ENCODE measurements at places on chromosomes 5 and 9. TPM values are rescaled to one million over a fixed set of nuclear protein-coding genes. Genes with fewer than 3 reads are reported as not detected.

The MARVELD2 gene
- total RNA-seq = 2.0 TPM

DNA sequence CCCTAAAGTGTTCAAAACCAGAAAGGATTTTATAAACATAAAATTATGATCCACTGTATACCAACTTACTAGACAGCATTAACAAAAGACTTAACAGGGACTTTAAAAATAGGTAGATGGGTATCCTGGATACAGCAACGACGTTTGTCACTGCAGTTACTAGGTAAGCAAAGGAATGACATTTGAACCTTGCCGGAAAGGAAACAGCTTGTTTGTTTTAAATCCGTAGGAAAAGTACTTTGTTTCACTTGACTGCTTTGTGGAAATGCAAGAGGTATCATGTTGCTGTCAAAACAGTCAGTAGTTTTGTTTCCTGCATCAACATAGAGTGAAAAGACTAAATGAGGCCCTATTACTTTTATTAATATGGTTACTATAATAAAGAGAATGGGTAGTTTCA, 122.9 kb downstream of the CDC42SE2 start:
- DNase-seq = peak; percentile 94

DNA sequence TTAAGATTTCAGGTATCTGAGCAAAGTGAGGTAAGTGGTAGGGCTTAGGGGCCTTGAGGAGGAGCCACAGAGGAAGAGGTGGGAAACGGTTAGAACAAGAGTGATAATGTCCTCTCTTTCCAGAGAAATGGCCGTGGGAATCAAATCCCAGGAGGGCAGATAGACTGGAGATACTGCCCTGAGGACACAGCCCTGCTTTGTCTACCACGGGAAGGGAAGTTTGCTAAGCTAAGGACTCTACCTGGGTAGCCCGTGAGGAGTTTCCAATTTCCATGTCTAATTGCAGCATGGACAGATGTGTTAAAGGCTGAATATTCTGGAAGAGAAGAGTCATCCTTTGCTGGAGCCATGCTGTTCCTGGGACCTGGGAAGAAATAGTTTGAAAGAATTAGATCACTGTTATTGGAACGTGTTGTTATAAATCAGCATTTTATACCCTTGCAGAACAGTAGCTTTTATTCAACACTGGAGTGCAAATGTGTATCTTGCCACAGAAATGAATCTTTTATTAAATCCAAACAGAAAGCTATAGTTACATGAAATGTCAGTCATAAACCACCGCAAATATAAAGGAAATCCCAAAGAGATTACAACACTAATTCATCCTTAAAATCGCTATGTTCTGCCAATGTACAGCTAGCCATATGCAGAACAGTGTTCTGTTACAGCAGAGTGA, 133.2 kb upstream of the LHFPL2 start:
- DNase-seq = no peak

- no peak for DNase-seq
Measured at GRCh38 chr5:27020973-27021372, 17.4 kb downstream of the CDH9 start.

DNA sequence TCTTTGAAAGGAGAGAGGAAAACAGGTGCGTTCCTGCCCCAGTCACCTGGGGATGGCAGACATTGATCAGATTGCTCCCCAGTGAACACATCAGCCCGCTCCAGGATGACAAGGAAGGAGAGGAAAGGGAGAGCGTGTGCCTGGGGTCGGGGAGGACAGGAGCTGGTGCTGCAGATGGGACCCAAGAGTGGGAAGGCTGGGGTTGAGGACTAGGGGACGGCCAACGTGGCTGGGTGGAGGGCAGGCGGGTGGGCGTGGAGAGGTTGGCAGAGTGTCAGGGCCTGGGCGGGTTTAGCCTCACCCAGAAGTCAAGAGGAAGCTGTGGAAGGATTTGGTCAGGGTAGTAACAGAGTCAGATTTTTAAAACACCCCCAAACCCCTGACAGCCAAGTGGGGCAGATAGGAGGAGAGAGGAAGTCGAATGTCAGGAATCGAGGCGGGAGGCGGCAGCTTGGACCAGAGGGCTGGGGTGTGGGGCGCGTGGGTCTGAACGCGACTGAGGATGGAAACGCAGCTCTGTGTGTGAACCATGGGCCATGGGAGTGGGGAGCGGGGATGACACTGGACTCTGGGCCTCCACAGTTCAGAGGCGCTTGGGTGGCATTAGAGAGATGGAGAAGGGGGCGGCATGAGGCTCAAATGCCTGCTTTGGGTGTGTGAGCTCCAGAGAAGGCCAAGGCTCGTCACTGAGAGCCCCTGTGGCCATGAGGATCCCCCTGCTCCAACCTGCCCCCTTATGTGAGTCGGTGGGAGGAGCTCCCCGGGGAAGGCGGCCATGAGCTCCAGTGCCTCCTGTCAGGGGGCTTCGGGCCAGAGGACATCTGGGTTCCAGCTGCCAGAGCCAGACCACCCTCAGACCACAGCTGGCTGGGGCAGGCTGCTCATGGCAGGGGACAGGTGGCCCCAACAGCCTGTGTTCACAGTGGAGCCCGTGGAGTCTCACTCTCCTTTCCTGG, 24.6 kb downstream of the LAMC3 start:
- no peak for DNase-seq

GRCh38 chr9:80061940-80062339, 490.2 kb downstream of the TLE4 start:
- DNase-seq = no peak

The LRRC14B gene
- not detected for total RNA-seq

The PCDHB3 gene
- total RNA-seq = 0.60 TPM

The LMNB1 gene
- total RNA-seq = 32.0 TPM

GRCh38 chr5:74624931-74625505, 15.5 kb downstream of the ENC1 start:
- no peak for DNase-seq

DNA sequence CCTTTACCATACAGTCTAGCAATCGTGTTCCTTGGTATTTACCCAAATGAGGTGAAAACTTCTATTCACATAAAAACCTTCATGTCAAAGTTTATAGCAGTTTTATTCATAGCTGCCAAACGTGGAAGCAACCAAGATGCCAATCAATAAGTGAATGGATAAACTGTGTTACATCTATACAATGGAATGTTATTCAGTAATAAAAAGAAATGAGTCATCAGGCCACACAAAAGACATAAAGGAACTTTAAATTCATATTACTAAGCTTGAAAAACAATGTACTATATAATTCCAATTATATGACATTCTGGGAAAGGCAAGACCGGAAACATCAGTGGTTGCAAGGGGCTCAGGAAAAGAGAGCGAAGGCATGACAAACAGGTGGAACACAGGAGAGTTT, 679.9 kb downstream of the ISL1 start:
- DNase-seq = no peak

DNA sequence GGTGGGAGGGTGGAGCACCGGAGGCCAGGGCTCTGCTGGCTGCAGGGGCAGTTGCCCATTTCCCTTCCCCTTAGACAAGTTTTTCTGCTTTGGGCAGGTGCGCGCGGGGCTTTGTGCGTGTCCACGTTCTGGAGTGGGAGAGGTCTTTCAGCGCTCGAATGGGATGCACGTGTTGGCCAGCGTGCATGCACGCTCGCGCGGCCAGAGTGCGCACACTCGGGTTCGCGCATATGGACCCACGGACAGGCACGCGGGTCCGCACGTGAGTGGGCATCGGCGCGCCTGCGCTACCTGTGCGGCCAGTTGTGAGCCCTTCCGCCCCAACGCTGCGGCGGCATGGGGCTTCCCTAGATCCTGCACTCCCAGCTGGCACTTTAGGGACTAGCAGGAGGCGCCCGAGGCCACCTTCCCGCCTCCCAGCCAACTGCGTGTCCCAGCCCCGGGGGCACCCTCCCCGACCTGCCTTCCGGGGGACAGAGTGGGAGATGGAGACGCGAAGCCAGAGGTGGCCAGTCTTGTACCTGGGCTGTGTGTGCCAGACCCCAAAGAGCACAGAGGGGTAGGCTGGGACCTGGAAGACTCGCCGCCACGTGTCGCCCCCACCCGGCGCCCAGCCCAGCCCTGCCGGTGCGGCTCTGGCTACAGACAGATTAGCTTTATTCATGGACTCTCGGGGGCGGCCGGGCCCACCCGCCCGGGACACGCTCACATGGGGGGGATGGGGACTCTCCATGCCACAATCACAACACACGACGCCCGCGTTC, 9.8 kb upstream of the GPRIN1 start:
- no peak for DNase-seq

DNA sequence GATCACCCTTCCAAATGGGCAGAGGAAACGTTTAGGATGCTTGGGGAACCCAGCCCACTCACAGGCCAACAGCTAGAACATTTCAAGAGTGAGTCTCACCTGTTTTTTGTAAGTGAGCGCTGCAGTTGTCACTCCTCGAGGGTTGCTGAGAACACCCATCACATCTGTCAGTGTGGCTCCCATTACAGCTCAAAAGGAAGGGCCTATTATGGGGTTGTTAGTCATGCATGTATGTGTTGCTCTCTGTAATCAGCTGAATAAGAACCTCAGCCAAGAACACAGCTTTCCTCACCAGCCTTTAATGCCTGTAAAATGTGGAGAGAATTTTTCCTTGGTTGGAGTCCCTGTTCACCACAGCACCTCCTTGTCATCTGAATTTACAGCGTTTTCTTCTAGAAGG, 196.3 kb upstream of the KLF4 start:
- no peak for DNase-seq

DNA sequence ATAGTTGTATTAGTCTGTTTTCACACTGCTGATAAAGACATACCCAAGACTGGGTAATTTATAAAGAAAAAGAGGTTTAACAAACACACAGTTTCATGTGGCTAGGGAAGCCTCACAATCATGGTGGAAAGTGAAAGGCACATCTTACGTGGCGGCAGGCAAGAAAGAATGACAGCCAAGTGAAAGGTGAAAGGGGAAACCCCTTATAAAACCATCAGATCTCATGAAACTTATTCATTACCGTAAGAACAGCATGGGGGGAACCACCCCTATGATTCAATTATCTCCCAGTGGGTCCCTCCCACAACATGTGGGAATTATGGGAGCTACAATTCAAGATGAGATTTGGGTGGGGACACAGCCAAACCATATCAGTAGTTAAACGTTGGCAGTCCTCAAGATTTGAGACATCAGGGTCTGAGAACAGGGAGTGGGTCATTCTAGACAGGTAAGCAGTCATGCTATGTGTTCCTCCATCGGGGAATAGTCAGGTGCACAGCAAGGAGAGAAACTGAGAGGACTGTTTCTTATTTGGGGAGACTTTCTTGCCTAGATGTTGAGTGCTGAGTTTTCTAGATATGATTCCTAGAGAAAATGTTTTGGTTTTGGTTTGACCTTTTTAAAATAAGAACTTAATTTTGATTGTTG, 45.8 kb upstream of the ENTREP1 start:
- DNase-seq = no peak

DNA sequence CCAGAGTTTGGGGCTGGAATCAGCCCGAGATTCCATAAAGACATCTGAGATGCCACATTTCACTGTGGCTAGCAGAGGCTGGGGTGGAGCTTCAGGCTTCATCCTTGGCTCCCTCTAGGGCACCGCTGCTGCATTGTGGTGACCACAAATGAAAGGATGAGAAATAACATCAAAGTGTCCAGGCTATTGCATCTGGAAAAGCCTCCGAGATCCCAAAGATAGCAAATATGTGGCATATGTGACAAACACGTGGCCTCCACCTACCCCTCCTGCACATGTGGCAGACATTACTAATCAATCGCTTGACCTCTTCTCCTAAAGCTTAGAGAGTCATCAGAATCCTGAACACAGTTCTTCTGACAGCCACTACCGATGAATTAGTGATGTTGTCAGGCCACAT, 4.5 kb downstream of the SPARC start:
- DNase-seq = no peak

GRCh38 chr9:99011161-99011709, 67.5 kb downstream of the COL15A1 start:
- DNase-seq = no peak

DNA sequence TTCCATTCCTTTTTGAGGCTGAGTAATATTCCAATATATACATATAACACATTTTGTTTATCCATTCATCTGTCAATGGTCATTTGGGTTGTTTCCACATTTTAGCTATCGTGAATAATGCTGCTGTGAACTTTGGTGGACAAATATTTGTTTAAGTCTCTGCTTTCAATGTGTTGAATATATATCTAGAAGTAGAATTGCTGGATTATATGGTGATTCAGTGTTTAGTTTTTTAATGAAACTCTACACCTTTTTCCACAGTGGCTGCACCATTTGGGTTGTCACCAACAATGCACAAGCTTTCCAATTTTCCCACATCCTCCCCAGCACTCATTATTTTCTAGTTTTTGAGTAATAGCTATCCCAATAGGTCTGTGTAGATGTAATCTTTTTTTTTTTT, 69.5 kb downstream of the ACTBL2 start:
- DNase-seq = no peak

The FBXW11 gene
- 61.5 TPM for total RNA-seq

DNA sequence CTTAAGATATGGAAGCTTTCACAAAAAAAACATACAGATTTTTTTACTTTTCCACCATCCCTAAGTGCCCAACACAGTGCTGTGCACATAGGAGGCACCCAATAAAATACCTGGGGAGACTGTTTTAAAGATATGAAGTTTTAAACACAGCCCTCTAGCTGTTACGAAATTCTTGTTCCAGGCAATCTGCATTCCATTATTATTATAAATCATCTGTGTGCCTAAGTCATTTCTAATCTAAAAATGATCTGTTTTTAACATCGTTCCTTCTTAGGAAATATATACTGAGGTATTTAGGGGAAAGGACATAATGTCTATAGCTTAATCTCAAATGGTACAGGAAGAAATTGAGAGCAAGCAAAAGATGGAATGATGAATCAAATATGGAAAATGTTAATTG, 32.7 kb upstream of the ISCA1 start:
- no peak for DNase-seq

GRCh38 chr9:84754881-84755280, 85.4 kb downstream of the NTRK2 start:
- DNase-seq = no peak

The IFNK gene
- total RNA-seq = not detected

All from lung microvascular endothelial cell (primary cell).